ENCODE measurements at places on chromosomes 2 and 18. TPM values are rescaled to one million over a fixed set of nuclear protein-coding genes. Genes with fewer than 3 reads are reported as not detected.

NTSR2 gene
- not detected for polyA plus RNA-seq

RAD51AP2 gene
- not detected for polyA plus RNA-seq

DAW1 gene
- polyA plus RNA-seq, result not detected

OTX1 gene
- polyA plus RNA-seq, result not detected

SERPINB11 gene
- polyA plus RNA-seq, result not detected

PAX8 gene
- 0.45 TPM for polyA plus RNA-seq

DNA sequence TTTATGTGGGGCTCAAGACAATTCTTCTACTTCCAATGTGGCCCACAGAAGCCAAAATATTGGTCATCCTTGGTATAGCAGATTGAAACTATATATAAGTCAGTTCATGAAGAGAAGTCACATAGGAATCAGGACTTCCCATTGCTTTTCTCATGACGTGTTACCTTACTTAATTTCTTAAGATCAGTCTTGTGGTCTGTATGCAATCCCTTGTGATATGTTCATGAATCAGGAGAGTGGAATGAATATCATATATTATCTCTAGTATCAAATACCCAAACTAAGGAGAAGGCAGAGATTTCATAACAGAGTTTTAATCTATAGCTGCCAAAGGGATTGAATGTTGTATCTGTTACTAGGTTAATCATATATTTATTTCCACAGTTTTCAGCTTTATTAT lies 1390.4 kb downstream of the SUCLG1 start:
- H3K4me3 ChIP-seq, result no peak overlapping the region
- H3K27ac ChIP-seq, result no peak overlapping the region
- H3K36me3 ChIP-seq, result no peaks in the 10 kb centered on the region
- no peaks in the 10 kb centered on the region for H3K4me1 ChIP-seq
- no peaks in the 10 kb centered on the region for H3K27me3 ChIP-seq
- DNase-seq, result no peak

GRCh38 chr2:46827274-46828134 lies 88.1 kb downstream of the MCFD2 start:
- H3K4me3 ChIP-seq, result no peak overlapping the region
- no peak for DNase-seq
- no peaks in the 10 kb centered on the region for H3K27me3 ChIP-seq
- H3K36me3 ChIP-seq, result no peaks in the 10 kb centered on the region
- no peak overlapping the region for H3K27ac ChIP-seq

- peaks cover 6% of the 10 kb centered on the region for H3K4me1 ChIP-seq
- no peak overlapping the region for H3K27ac ChIP-seq
- H3K4me3 ChIP-seq, result no peak overlapping the region
- no peaks in the 10 kb centered on the region for H3K27me3 ChIP-seq
- no peaks in the 10 kb centered on the region for H3K36me3 ChIP-seq
These were observed 27.5 kb downstream of the PMAIP1 start for GRCh38 chr18:59927246-59927825.

- H3K27ac ChIP-seq, result no peak overlapping the region
- no peak for DNase-seq
- H3K36me3 ChIP-seq, result no peaks in the 10 kb centered on the region
- no peaks in the 10 kb centered on the region for H3K27me3 ChIP-seq
These were observed 250.5 kb upstream of the NETO1 start for GRCh38 chr18:73118121-73118816.

DNA sequence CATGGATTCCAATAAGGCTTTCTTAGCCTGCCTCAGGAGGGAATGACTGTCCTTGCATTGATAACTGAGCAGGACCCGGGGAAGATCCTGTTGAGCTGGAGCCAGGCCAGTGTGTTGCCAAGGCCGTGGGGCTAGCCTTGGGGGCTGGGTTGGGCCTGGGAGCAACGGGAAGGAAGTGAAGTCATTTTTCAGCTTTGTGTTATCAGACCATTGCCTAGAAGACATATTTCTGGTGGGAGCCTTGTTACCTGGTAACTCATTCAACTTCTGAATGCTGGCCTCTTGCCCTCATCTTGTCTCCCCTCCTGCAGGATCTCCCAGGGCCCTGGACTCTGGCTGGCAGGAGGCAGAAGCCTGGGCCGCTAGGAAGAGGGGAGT lies 92.7 kb upstream of the MGAT5 start:
- no peak for DNase-seq
- no peaks in the 10 kb centered on the region for H3K27me3 ChIP-seq
- no peak overlapping the region for H3K4me3 ChIP-seq
- peaks cover 83% of the 10 kb centered on the region for H3K4me1 ChIP-seq

DNA sequence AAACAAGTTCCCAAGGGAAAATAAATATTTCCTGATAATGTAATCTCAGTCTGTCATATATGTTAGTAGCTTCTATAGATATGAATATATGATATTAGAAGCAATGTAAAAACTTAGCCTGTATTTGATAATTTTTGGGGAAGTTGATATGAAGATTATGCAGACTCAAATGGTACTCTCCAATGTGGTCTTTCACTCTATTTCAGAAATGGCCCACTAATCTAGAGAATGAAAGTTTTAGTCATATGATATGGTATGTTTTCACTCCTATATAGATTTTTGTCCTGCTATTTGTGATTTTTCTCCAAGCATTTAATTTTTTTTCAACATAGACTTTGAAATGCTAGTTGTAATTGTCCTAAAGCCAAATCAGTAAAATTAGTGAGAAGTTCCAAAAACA lies 236.7 kb upstream of the BOD1L2 start:
- no peak overlapping the region for H3K4me3 ChIP-seq
- H3K27ac ChIP-seq, result no peak overlapping the region
- no peaks in the 10 kb centered on the region for H3K27me3 ChIP-seq
